Hematopoietic multipotent progenitor cell treated with erythropoietin and hydrocortisone succinate and interleukin-3 and kit ligand, for 6 days (in vitro differentiated cells): ENCODE measurements at places on chromosomes 6 and 20.

DNA sequence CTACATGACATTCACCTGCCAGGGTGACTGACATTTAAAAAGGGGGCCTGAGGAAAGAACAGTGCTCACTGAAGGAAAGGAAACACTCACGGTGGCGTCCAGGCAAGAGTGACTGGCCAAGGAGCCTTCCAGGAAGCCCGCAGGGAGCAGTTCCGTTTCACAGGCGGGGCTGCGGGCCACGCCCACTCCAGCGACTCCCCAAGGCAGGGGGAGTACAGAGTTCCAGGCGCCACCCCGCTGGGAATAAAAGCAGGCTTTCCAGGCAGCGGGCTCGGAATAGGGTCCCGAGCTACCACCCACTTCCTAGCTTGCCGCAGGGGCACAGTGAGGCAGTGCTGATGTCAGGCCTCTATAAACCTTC, 34.2 kb downstream of the PKIG start:
- DNase-seq: no peak

DNA sequence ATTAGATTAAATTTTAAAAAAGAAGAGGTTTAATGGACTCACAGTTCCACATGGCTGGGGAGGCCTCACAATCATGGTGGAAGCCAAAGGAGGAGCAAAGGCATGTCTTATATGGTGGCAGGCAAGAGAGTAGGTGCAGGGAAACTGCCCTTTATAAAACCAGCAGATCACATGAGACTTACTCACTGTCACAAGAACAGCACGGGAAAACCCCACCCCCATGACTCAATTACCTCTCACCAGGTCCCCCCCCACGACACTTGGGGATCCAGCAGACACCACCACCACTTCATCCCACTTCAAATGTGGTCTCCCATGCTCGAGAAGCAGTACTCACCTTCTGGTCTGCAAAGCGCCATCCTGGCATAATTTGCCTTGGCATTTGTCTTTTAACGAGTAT, 24.6 kb downstream of the MTFR2 start:
- DNase-seq: no peak

GRCh38 chr6:18527836-18528743, 140.9 kb downstream of the RNF144B start:
- peak; percentile 50 for DNase-seq

DNA sequence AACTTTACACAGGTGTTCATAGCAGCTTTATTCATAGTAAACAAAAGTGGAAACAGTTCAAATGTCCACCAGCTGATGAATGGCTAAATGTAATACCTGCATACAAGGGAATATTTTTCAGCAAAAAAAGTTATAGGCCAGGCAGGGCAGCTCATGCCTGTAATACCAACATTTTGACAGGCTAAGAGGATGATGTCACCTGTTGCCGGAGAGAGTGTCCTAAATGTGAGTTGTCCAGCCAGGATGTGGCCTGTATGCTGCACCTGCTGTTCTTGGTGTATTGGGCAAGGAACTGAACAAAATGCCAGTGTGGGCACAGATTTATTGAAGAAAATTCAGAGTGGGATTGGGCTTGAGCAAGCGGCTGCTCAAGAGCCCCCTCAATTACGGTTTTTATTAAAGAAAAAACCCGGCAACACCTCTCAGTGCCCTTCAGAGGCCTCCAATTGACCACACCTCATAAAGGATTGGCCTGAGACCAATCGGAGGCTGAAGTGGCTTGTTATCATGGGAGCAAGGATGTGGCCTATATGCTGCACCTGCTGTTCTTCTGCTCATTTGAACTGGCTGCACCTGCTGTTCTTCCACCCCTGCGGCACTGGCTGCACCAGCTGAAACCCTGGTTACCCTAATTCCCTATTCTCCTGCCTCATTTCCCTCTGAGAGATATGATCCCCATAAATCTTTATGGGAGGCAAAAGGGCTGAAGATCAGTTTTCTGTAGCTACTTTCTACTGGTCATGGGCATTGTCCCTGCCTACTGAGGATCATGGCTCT, 164.3 kb upstream of the PROKR2 start:
- no peak for DNase-seq

DNA sequence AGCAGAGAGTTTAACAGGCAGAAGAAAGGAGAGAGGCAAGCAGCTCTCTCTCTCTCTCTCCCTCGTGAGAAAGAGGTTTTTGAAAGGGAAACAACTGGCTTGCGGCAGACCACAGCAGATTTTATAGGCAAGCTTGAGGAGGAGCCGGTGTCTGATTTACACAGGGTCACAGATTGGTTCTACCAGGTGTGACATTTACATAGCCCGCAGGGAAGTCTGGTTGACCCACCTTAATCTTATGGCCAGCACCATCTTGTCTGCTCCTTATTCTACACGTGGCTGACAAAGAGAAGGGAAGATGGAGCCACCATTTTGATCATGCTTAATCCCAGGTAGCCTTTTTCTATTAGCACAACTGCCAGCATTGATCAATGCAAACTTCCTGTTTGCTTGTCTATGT, 65.4 kb downstream of the OR2J2 start:
- DNase-seq: no peak

DNA sequence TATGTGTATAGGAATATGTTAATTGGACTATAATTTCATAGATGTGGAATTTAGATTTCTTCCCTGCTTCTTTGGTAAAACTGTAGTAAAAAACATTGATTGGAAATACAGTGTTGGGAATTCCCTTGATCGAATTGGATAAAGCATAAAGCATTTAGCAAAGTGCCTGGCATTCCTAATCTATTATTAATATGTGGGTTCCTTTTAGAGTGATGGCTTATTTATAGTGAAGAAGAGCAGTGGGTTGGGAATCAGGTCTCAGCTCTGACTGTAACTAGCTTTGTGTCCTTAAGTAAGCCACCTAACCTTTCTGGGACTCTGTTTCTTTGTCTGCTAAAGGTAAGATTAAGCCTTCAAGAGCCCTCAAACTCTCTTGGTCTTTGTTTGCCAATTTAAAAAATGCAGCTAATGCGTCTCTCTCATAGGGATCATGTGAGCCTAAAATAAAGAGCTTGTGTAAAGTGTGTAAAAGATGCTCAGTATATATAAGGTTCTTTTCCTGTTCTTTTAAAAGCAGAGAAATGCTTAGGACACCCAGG, 53.3 kb downstream of the KCNS1 start:
- no peak for DNase-seq

DNA sequence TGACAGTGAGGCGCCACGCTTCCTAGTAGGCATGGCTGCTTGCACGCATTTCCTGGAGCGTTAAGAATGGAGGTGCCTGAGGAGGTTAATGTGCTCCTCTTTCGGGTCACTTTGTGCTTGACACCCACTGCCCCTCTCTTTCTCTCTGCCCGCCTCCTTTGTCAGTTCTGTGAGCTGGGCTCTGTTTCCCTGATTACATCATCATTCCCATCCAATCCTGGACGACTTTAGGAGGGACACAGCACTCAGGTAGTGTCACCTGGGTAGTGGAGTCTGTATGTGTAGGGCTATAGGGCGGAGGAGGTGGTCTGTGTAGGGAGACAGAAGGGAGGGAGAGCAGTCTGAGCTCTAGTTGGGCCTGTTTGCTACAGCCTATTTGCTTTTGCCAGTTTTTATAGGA, 136.8 kb downstream of the JARID2 start:
- DNase-seq: no peak
